ENCODE measurements at places on chromosomes 13 and 19. TPM values are rescaled to one million over a fixed set of nuclear protein-coding genes. Genes with fewer than 3 reads are reported as not detected.

Gene NEK3
- 8.1 TPM for total RNA-seq

Gene TGFB1
- total RNA-seq, result 125 TPM

Gene FCER2
- not detected for total RNA-seq

Gene UQCRFS1
- 128 TPM for total RNA-seq

Gene KIR2DL3
- not detected for total RNA-seq

Gene SAE1
- total RNA-seq, result 212 TPM

Gene MYO1F
- total RNA-seq, result 0.28 TPM

Gene PSPN
- total RNA-seq, result 0.88 TPM

Gene PSG6
- 0.13 TPM for total RNA-seq

Gene FAM216B
- total RNA-seq, result not detected

Gene C1QTNF9
- total RNA-seq, result not detected

Gene PPP1R12C
- 81.2 TPM for total RNA-seq

Gene HSD17B14
- total RNA-seq, result 13.3 TPM

Gene CYP4F22
- total RNA-seq, result 0.08 TPM

Gene CEACAM20
- not detected for total RNA-seq

Gene IGFL2
- 0.63 TPM for total RNA-seq

Gene ZNF667
- not detected for total RNA-seq

Gene SHANK1
- total RNA-seq, result 0.16 TPM

Gene SBK3
- total RNA-seq, result 2.2 TPM

Gene PSG7
- 0.09 TPM for total RNA-seq

Gene RPL13A
- 4,206 TPM for total RNA-seq

Gene NDFIP2
- total RNA-seq, result 20.7 TPM

Gene ELAVL3
- total RNA-seq, result 0.07 TPM

Gene MEIS3
- 31.2 TPM for total RNA-seq

Gene SERPINE3
- not detected for total RNA-seq

Gene SPRYD7
- total RNA-seq, result 9.6 TPM

Gene PTPRH
- 7.4 TPM for total RNA-seq

Gene PODNL1
- 1.4 TPM for total RNA-seq

Gene FFAR2
- not detected for total RNA-seq

Gene PTH2
- not detected for total RNA-seq

Gene PRPF31
- 123 TPM for total RNA-seq

Gene ZIM2
- not detected for total RNA-seq

Gene DOHH
- total RNA-seq, result 16.8 TPM

Gene ENOX1
- 0.77 TPM for total RNA-seq

Gene C2CD4C
- 0.39 TPM for total RNA-seq

Gene IGFL3
- not detected for total RNA-seq
